ENCODE measurements at places on chromosomes 2 and 18. TPM values are rescaled to one million over a fixed set of nuclear protein-coding genes. Genes with fewer than 3 reads are reported as not detected.

DNA sequence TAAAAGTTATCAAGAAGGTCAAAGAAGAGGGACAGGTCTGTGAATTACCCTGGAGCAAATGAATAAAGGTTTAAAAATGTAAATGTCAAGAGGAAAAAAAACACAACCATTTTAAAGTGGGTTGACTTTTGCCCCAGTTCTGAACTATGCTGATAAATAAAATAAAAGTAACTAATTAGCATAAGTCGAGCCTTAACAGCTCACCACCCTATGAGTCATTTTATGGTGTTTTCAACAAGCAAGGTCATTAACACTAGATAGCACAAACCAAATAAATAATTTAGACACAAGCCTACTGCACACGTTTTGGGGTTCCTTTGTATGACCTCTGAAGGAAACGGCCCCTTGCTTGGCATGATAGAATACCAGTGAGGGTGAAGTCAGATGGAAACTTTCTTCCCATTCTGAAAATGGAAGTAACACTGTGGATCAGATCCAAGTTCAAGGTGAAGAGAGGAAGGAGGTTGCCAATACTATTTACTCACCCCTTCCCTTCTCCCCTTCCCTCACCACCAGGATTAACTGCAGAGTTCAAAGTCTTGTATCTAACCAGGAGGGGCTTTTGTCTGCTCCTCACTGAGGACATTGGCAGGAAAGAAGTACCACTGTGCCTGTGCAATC, 380.0 kb upstream of the ACVR2A start:
- DNase-seq: no peak

DNA sequence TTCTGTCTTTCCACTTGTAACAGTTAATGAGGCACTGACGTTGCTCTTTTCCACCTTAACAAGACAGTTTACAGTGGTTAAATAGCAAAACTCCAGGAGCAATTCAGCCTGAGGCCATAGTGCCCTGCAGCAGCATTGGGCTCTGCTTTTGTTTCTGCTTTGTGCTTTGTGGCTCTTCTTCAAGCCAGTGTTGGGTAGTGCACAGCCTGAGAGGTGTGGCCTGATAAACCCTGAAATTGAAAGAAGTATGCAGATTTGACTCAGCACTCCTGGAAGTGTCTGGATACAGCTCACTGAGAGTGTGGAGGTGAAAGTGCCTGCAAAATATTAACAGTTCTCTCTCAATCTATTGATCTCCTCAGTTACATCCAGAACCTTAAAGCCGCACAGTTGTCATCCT, 63.0 kb downstream of the STK25 start:
- no peak for DNase-seq

DNA sequence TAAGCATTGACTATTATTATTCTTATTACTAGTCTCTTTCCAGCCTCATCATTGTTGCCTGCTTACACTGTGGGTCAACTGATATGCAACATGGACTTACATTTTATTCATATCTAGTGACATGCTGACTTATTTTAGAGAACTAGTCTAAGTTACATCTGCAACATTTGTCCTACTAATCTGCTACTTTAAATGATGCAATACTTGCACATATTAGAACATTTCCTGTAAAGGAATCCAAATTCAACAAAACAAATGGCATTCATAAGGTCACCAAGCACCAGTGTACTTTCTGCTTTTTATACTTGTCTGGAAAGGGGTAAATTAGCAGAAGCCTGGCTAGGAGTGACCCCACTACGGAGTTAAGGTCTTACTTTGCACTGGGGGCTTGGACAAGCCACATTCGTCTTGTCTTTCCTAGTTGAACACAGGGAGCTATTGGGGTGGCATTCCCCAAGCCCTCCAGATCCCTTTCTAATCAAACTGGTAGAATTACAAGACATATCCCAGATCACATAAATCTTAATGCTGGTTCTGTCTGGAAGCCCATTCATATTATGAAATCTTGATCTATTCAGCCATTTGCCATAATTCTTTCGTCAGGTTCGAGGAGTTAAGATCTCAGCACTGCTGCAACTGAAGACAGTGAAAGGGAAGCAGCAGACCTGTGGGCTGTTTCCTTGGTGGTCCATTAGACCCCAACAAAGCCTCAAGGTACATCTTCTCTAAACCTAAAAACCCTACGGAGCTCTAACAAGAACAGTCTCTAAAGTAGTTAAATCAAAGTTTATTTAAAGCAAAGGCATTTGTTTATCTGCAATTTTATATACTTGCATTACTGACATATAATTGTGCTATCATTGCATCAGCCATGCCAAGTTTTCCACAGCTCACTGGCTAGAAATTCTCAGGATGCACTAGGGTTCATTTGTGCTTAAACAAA, 49.9 kb upstream of the RTN4 start:
- DNase-seq: no peak

DNA sequence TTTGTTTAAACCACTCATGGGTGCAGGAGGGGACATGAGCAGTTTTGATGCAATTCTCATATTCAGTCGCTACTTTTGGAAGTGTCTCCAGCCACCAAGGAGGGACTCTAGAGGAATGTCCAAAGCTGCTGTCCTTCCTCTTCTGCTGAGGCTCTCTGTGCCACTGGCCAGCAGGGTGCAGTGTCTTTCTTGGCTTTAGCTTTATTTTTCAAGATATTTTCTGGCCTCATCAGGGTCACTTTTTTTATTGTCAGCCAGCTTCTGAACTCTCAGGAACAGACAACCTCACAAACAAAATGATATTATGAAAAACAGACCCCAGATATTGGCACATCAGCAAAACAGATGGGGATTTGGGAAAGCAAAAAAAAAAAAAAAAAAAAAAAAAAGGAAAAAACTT, 289.3 kb upstream of the ZSWIM2 start:
- no peak for DNase-seq

GRCh38 chr2:184589261-184589660, 9.1 kb upstream of the ZNF804A start:
- no peak for DNase-seq

- DNase-seq: no peak
These were observed 113.5 kb downstream of the PHLPP1 start for GRCh38 chr18:62828852-62829251.

- no peak for DNase-seq
These were observed 99.0 kb downstream of the L3MBTL4 start for GRCh38 chr18:6315517-6316331.

DNA sequence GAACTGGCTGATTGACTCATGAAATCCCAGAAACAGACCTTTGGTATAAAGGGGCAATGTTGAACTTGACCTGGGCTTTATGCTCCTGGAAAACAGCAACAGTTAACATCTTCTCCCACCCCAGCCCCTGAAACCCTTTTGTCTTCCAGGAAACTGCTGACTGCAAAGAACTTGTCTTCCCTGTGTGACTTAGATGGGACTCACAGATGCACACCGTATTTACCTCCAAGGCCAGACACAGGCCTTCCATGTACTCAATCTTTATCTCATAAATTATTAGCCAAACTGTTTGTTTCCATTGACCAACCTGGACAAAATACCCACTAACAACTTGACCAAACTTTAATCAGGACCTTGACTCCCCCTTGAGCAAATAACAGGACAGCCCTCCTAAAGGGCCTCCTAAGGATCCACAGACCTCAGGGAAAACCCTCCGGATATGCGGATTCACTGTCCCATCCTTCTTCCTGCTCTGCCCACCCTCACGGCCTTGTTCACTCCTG, 36.3 kb downstream of the PIEZO2 start:
- DNase-seq: no peak

GRCh38 chr2:229884775-229885699, 36.8 kb downstream of the TRIP12 start:
- no peak for DNase-seq

- no peak for DNase-seq
These were observed 1.9 kb downstream of the DOK6 start for GRCh38 chr18:69402533-69402989.

DNA sequence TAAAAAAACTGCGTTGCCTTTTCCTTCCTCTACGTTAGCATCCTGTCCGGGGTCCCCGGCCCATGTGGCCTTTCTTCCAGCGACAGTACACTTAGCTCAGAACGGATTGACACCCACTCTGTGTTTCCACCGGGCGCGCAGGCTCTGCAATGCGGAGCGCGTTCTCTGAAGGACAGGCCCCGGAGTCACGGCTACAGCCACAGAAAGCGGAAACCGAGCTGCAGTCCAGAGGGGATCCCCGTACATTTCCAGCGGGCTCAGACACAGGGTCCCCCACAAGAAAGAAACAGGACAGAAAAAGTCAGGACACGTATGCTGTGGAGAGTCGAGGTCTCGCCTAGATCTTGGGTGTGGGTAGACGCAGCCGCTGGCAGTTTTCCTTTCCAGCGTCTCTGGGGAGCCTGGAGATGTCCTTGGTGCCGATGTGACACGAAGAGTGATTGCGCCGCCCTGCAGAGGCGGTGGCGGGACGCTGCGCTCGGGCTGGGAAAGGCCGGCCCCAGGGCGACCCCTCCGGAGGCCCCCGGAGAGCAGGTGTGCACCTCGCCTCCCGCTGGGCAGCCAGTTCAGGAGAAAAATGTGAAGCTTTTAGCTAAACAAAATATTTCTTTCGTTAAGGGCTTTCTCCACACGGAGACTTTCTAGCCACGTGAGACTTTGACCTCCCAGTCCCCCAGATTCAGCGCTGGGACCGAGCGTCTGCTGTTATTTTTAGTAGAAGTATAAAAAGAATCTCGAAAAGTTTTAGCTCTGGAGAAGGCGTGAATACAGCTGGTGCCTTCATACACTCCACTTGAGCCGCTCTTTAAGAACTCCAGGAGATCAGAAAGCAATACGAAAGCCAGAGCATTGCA, 1.3 kb upstream of the ACKR3 start:
- DNase-seq: peak; percentile 63

GRCh38 chr18:55419947-55420664, 167.9 kb downstream of the TCF4 start:
- no peak for DNase-seq

DNA sequence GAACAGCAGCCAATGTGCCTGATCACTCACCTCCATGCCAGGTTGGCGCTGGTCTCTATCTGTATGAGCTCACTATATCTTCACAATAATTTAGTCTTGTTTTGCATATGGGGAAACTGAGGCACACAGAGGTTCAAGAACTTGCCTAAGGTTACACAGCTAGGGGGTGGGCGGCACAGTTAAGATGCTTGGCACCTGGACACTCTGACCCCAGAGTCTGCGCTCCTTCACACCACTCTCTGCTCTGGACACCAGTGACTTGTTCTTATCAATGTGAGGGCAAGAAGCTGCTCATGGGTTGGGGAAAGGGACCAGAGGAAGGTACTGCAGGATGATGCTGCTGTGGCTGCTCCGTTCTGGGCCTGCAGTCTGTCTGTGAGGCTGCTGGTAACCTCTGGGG, 27.1 kb downstream of the FBLN7 start:
- DNase-seq: no peak

DNA sequence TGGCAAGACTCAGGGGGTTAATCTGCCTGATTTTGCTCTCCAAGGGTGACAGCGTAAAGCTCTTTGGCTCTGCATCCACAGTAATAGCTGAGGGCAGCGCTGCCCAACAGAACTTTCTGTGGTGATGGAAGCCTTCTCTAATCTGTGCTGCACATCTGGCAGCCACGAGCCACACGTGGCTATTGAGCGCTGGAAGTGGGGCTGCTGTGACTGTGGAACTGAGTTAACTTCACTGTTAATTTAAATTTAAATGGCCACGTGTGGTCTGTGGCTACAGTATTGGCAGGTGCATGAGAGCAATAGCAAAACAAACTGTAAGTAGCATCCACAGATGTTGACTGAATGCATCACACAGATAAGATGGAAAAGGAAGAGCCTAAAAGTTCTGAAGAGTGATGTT, 47.3 kb upstream of the TMEM200C start:
- no peak for DNase-seq

GRCh38 chr2:12162269-12163247, 416.1 kb downstream of the LPIN1 start:
- no peak for DNase-seq

GRCh38 chr2:165637396-165637795, 156.7 kb downstream of the GALNT3 start:
- no peak for DNase-seq

DNA sequence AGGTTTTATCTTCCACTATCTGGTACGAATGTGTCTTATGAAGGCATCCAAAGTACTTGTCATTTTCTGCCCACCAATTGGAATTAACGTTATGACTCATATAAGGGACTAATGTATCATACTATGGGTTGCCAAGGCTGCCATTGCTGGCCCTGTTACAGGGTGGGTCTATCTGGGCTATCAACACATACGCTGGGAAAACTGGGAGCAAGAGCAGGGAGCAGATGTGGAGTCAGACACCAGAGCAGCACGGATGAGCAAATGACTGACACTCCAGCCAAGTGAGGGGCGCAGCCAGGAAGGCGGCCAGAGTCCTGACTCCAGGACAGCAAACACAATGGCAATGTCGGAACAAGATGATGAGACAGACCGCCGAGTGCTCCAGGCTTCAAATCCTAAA, 145.9 kb downstream of the COPS8 start:
- no peak for DNase-seq

DNA sequence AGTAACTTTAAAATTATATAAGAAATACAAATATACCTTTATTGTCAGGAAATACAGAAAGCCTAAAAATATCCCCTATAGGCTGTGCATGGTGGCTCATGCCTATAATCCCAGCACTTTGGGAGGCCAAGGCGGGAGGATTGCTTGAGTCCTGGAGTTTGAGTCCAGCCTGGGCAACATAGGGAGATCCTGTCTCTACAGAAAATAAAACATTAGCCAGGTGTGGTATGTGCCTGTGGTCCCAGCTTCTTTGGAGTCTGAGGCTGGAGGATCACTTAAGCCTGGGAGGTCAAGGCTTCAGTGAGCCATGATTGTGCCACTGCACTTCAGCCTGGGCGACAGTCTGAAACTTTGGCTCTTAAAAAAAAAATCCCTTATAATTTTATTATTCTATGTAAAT, 29.1 kb downstream of the GLS start:
- DNase-seq: no peak

- no peak for DNase-seq
These were observed 6.2 kb downstream of the GGCX start for GRCh38 chr2:85554980-85555612.

DNA sequence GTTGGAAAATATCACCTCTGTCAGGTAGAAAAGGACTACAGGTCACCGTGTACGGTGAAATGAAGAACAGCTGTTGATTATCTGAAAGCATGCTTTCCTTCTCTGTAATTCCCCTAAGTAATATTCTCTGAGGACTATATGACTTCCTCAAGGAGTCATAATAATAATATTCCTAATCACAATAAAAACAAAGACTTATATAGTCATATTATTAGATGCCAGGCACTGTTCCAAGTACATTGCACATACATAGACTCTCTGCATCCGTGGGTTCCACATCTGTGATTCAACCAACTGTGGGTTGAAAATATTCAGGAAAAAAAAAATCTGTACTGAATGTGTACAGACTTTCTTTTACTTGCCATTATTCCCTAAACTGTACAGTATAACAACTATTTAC, 512.4 kb upstream of the ID2 start:
- DNase-seq: no peak

GRCh38 chr2:164967361-164967760, 12.0 kb upstream of the SLC38A11 start:
- DNase-seq: no peak

- DNase-seq: no peak
These were observed 71.0 kb upstream of the RFX8 start for GRCh38 chr2:101545950-101546349.

Gene SKOR2
- 0.05 TPM for polyA plus RNA-seq

Gene ACADL
- polyA plus RNA-seq: 0.11 TPM

Gene BCL11A
- polyA plus RNA-seq: 12.2 TPM

Gene PPP1R1C
- polyA plus RNA-seq: 1.3 TPM

Gene MYO5B
- polyA plus RNA-seq: 5.1 TPM

Gene RIT2
- polyA plus RNA-seq: 0.46 TPM

Gene SCG2
- polyA plus RNA-seq: 0.27 TPM

Gene CXCR1
- polyA plus RNA-seq: not detected

Gene DNER
- polyA plus RNA-seq: 7.7 TPM

Gene CNDP1
- 0.09 TPM for polyA plus RNA-seq

Gene SDC1
- 71.4 TPM for polyA plus RNA-seq

Gene ONECUT2
- 0.22 TPM for polyA plus RNA-seq

Gene SLC5A7
- polyA plus RNA-seq: 0.30 TPM
